ENCODE measurements at places on chromosomes 1 and 21.
A peak's percentile ranks its signal among the peaks of the same experiment; 100 is the strongest.

DNA sequence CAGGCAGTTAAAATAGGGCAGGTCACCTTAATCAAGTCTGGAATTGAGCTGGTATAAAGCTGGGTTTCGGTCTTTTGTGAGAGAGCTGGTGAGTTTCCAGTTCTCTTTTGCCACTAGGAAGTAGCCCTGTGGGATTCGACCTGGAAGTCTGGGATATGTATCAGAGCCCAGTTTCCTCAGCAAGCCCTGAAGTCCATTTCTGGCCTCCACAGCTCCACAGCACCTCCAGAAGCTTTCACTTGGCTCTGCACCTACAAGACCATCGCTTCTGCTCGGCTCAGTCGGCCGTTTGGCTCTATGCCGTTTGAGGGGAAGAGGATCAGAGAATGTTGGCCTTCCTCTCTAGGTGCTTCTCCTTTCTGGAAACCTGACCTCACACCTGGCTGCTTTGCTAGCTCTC lies 148.0 kb downstream of the GALNT2 start:
- DNase-seq = peak; percentile 75

GRCh38 chr1:173451981-173452380 lies 25.2 kb upstream of the PRDX6 start:
- no peak for DNase-seq

DNA sequence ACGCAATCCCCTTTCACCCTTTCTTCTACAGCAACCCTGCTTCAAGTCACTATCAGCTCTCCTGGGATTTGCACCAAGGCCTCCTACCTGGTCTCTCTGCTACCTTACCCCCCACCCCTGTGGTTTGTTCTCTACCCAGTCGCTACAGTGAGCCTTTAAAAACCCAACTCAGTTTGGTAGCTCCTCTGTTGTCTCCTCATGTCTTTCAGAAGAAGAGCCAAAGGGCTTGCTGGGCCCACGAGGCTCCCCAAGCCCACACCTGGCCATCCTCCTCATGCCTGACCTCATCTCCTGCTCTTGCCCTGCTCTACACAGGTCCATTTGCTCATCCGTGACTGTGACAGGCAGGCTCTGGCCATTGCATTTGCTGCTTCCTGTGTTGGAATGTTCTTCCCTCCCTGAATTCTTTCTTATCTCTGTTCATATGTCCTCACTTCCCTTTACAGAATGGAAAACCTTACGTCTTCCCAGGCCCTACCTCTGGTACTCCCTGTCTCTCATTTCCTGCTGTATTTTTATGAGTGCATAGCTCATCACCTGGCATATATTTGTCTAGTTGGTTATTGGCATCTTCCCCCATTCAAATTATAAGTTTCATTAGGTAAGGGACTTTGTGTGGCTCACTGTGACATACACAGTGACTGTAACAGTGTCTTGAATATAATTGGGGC lies 3.3 kb downstream of the RGS16 start:
- DNase-seq = no peak

DNA sequence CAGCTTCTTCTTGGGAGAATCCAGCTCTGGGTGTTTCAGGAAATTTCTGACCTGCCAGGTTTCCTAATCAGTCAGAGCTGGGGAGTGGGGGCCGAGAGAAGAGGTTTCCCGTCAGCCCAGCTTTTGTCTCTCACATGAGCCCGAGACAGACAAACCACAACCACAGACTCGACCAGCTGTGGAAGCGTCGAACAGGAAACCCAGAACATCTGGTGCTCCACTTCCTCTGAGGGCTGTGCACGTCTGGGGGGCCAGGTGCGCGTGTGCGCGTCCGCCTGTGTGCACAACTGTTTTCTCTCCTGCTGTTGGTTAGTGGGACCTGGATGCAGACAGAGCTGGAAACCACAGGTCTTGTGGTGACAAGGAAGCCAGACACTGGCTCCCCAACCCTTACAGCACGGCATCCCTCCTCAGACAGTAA lies 113.0 kb upstream of the SLC25A33 start:
- DNase-seq = no peak

DNA sequence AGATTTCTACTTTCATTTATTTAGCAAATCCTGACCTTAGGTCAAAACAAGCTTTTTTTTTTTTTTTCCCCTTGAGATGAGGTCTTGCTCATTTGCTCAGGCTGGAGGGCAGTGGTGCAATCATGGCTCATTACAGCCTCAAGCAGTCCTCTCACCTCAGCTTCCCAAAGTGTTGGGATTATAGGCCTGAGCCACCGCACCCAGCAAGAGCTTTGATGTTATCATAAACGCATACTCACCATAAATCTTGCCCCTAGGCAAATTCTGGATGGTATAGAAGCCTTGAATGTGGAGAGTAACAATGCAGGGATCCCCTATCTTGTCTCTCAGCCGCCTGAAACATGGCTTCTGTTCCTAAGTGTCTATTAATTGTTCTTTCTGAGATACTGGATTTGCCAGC lies 24.8 kb upstream of the CLDN8 start:
- DNase-seq = no peak

GRCh38 chr1:106651028-106651762 lies 405.3 kb upstream of the PRMT6 start:
- DNase-seq = no peak

GRCh38 chr1:232176222-232176621 lies 453.7 kb downstream of the SIPA1L2 start:
- DNase-seq = no peak

GRCh38 chr1:46174448-46175231 lies at the start of gene TSPAN1:
Gene TSPAN1, plus strand, starts transcription at chr1:46175087. Its CDS starts 6,021 bp downstream, at chr1:46181108.
- no peak for DNase-seq

DNA sequence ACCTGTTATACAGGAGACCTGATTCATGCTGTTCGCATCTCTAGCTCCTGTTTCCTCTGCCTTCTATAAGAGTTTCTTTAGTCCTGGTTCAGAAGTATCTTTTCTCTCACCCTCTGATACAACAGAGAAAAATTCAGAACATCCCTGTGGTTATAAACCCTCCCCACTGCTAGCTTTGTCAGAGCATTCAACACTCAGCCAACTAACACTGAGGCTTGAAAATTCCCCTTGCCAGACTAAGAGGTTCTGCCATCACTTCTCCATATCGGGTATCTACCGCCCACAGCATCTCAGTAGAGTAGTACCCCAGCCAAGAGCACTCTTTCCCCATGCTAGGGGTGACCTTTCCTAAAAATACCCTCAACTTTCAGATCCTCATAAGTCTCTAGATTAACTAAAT lies 19.6 kb upstream of the PIK3R3 start:
- DNase-seq = no peak

- no peak for DNase-seq
Observed at GRCh38 chr1:177429234-177429633, 258.5 kb downstream of the BRINP2 start.

GRCh38 chr1:117049857-117050256 lies 10.3 kb upstream of the TTF2 start:
- no peak for DNase-seq

GRCh38 chr1:29542548-29542947 lies 306.2 kb downstream of the PTPRU start:
- no peak for DNase-seq

- DNase-seq = no peak
Observed at GRCh38 chr1:16396591-16396990, 29.5 kb downstream of the SZRD1 start.

DNA sequence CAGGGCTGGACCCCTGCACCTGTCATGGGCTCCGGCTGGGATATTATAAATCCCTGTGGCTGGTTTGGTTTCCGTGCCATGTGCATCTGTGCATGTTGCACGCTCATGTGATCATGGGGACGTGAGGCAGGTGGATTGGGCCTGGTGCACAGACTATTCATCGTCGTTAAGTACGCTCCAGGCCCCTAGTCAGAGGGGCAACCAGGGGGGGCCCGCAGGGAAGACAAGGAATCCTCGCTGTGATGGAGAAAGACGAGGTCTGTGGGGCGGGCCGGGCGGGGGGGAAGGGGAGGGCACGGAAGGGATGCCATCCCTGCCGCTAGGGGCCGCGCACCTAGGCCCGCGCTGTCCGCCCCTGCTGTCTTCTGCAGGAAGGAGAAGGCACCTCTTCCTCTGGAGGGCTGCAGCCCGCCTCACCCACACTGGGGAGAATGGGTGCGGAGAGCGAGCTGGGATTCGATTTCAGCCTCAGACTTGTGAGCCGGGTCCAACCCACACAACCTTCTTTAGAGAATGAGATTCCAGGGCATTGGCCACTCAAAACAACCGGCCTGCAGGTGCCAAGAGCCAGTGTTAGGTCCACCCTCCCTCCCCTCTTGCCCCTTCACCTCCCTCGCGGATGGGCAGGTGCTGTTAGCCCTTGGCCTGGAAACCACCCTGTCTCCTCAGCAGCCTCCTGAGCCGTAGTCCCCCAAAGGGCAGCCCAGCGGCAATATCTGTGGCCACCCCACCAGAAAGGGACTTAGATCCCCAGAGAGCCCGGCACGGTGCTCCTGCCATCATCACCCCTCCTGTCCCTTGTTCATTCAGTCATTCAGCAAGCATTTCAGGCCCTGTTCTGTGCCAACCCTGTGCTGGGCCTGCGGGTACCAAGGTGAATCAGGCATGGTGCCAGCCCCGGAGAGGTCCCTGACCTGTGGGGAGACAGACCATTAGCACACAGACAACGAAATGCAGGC lies 950 bp upstream of the LRP8 start:
- DNase-seq = no peak

GRCh38 chr21:16815243-16815642 lies 697.6 kb upstream of the CXADR start:
- no peak for DNase-seq

DNA sequence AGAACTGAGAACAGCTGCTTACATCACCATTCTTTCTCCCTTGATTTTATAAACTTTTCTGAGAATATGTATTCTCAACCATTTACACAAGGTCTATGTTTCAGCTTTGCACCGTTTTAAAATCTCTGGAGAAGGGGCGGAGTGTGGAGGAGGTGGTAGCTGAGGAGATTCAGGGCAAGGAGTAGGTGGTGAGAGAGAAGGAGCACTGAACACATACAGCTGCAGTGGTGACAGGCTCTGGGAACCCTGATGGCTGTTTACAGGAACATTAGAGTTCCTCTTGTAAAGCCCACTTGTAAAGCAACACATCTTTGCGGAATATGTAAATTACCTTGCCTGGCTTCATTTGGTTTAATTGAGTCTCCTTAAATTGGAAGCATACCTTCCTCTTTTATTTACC lies 89.7 kb downstream of the SMYD2 start:
- DNase-seq = no peak

GRCh38 chr21:25571726-25572121 lies 35.6 kb downstream of the MRPL39 start:
- DNase-seq = no peak

- no peak for DNase-seq
Observed at GRCh38 chr1:14441302-14441741, 157.2 kb upstream of the KAZN start.

- DNase-seq = peak; percentile 8
Observed at GRCh38 chr1:183218971-183219615, 33.0 kb downstream of the LAMC2 start.

DNA sequence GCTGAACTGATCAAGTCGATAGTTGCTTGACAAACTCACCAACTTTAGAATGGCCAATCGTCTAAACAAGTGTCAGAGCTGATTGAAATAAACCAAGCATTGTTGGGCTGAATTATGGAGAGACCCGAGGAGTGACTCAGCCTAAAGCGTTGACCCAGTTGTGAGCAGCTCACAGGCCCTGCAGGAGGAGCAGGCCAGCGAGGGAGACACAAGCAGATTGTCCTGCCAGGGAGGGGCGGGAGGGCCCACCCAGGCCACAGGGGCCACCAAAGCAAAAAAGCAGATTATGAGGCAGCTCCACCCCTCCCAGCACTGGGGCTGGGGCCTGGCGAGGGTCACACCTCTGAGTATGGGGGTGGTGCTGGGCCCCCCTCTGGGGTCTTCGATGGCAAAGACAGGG lies 10.1 kb upstream of the MATN1 start:
- DNase-seq = no peak

GRCh38 chr21:33296156-33296555 lies 28.6 kb upstream of the IFNAR1 start:
- no peak for DNase-seq

DNA sequence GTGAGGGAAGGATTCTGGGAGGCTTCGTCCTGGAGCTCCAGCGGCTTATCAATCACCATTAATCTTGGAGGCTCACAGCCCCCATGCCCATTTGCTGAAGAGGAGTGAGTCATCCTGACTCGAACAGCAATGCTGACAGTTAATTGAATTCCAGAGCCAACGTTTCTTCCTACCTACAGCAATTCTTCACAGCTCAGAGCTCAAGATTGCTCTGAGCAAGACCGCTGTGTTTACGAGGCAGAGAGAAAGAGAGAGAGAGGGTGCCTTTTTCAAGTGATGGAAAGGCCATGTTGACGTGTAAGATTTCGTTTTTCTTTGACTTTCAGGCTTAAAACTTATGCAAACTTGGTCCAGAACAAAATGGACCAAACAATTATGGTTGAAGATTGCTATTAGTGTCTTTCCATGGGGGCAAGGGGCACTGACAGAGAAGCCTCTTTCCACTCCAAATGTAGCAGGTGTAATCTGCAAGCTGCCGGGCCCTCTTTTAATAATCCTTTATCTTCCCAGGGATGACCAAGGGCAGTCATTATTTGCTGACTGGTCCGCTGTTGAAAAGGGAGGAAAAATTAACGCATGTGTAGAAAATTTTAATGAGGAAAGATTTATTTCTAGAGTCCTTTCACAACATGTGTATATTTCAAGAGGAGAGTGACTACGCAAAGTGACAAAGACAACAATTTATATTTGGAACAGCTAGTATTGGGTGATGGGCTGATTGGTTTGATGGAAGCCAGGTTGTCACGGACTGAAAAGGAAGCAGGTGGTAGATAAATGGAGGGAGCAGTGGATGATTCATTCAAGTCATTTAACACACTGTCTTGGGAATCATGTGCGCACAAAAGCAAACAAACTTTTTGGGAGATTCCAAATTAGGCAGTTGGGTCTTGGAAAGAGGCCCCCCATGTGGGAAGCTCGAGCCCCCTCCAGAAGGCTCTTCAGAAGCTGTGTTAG lies 136.1 kb upstream of the IRF2BP2 start:
- DNase-seq = peak; percentile 28

- DNase-seq = peak; percentile 99
Observed at GRCh38 chr1:43524804-43525203, 5.9 kb upstream of the PTPRF start.

DNA sequence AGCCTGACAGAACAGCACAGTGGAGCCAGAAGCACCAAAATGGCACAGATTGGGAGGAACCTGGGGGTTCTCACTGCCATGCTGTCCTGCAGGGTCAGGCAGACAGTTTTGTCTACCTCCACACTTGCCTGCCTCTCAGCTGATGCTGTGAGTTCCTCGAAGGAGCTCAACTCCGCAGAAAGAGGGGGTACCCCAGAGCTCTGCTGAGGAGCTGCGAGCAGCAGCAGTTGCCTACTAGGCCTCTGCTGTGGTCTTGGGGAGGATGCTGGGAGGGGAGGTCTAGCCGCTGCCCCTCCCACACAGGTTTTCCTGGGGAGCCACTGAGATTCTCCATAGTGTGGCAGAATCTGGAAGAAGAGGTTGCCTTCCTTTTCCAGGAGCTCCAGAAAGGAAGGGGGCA lies 192.5 kb downstream of the FOXD2 start:
- no peak for DNase-seq

GRCh38 chr1:167184081-167184480 lies 36.6 kb upstream of the POU2F1 start:
- no peak for DNase-seq

- peak; percentile 23 for DNase-seq
Observed at GRCh38 chr1:77475641-77476040, 193.8 kb downstream of the AK5 start.

GRCh38 chr21:37939251-37939650 lies 23.0 kb upstream of the KCNJ6 start:
- no peak for DNase-seq
